ENCODE measurements at places on chromosomes 6 and 20. TPM values are rescaled to one million over a fixed set of nuclear protein-coding genes. Genes with fewer than 3 reads are reported as not detected.

The BMP2 gene
- 4.7 TPM for total RNA-seq

The VSX1 gene
- total RNA-seq, result not detected

The CYP24A1 gene
- not detected for total RNA-seq

The PHACTR3 gene
- total RNA-seq, result not detected

The C2 gene
- total RNA-seq, result 2.2 TPM

The TAAR1 gene
- total RNA-seq, result not detected

The DPPA5 gene
- total RNA-seq, result not detected

The KCNK16 gene
- not detected for total RNA-seq

The ARMH2 gene
- not detected for total RNA-seq

The SLC17A3 gene
- total RNA-seq, result not detected

The MPC1 gene
- 33.5 TPM for total RNA-seq

The NNAT gene
- 0.32 TPM for total RNA-seq

The PPP1R16B gene
- 0.49 TPM for total RNA-seq

The GHRH gene
- total RNA-seq, result not detected

The CDH4 gene
- 0.54 TPM for total RNA-seq

The GCNT2 gene
- 0.16 TPM for total RNA-seq

The SPATS1 gene
- total RNA-seq, result not detected

The FAM83B gene
- total RNA-seq, result not detected

The IL20RA gene
- total RNA-seq, result not detected

The VSTM2L gene
- 3.2 TPM for total RNA-seq

The ATP9A gene
- total RNA-seq, result 8.1 TPM

The PLCB4 gene
- total RNA-seq, result not detected

Measured in cardiac atrium fibroblast (primary cell).